ENCODE measurements at places on chromosomes 6 and 20. TPM values are rescaled to one million over a fixed set of nuclear protein-coding genes. Genes with fewer than 3 reads are reported as not detected.

ZNFX1 gene
- polyA plus RNA-seq = 8.5 TPM

MRPL14 gene
- 102 TPM for polyA plus RNA-seq

PGC gene
- not detected for polyA plus RNA-seq

XKR7 gene
- polyA plus RNA-seq = not detected

PPP1R3G gene
- polyA plus RNA-seq = 0.09 TPM

SYNDIG1 gene
- polyA plus RNA-seq = not detected

TAGAP gene
- polyA plus RNA-seq = not detected

KCNK17 gene
- not detected for polyA plus RNA-seq

OGFRL1 gene
- 3.7 TPM for polyA plus RNA-seq

HLA-DQB1 gene
- polyA plus RNA-seq = not detected

DNA sequence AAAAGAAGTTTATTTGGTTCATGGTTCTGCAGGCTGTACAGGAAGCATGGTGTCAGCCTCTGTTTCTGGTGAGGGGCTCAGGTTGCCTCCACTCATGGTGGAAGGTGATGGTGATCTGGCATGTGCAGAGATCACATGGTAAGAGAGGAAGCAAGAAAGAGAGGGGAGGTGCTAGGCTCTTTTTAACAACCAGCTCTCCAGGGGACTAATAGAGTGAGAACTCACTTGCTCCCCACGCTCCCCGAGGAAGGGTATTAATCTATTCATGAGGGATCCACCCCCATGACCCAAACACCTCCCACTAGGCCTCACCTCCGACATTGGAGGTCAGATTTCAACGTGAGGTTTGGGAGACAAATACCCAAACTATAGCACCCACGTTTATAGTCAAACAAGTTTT is 4.0 kb upstream of the GJB7 start:
- no peak overlapping the region for H3K27ac ChIP-seq
- DNase-seq = no peak
- H3K36me3 ChIP-seq = no peaks in the 10 kb centered on the region
- peaks cover 6% of the 10 kb centered on the region for H3K4me1 ChIP-seq

GRCh38 chr20:1382670-1383069 is 10.2 kb downstream of the FKBP1A start:
- DNase-seq = peak; percentile 17
- H3K27ac ChIP-seq = peak overlapping the region; percentile 30
- H3K36me3 ChIP-seq = peaks cover 2% of the 10 kb centered on the region
- no peaks in the 10 kb centered on the region for H3K27me3 ChIP-seq
- peaks cover 28% of the 10 kb centered on the region for H3K4me1 ChIP-seq

DNA sequence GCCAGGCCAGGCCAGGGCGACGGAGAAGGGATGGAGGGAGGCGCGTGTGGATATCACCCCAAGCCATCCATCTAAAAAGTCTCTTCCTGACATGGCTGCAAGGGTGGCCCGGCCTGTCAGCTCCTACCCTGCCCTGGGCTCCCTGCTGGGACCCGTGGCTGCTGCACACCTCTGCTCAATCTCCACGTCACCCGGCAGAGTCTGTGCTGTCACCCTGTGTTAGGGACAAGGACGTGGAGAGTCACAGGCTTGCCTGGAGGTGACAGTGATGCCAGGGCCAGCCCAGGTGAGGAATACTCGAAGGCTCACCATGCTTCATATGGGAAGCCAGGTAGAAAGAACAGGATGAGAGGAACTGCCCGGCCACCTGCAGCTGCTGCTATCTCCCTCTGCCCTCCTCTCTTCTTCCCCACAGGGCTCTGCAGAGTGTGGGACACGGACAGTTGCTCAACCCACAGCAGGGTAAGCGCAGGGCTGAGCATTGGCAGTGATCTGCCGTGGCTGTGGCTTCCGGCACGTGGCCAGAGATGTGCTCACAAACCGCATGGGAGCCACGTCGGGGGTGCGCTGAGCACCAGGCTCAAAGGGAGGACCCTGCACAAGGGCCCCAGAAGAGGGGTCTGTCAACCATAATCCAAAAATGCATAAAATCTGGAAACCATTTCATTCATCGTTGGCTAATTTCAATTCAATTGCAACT is 214.3 kb downstream of the DLL1 start:
- no peaks in the 10 kb centered on the region for H3K36me3 ChIP-seq
- no peak overlapping the region for H3K4me3 ChIP-seq
- no peak for DNase-seq
- no peak overlapping the region for H3K27ac ChIP-seq
- H3K4me1 ChIP-seq = no peaks in the 10 kb centered on the region

DNA sequence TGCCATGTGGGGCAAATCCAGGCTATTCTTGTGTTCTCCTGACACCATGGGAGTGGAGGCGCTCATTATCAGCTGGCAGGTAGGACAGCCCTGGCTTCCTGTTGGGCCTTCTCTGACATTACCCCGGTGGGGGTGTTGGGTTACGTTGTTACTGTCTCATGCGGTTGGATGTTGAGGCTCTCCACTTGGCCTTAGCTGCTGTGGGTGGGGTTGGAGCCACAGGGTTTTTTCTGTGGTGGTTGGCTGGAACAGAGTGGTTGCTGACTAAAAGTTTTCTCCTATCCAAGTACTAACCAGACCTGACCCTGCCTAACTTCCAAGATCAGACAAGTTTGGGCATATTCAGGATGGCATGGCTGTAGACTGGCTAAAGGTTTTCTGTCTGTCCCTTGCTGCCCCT is 20.2 kb downstream of the RIPK1 start:
- DNase-seq = peak; percentile 11
- H3K4me1 ChIP-seq = peaks cover 10% of the 10 kb centered on the region
- H3K27ac ChIP-seq = peak overlapping the region; percentile 97
- H3K27me3 ChIP-seq = no peaks in the 10 kb centered on the region
- no peak overlapping the region for H3K4me3 ChIP-seq
- peaks cover 29% of the 10 kb centered on the region for H3K36me3 ChIP-seq

- no peak overlapping the region for H3K4me3 ChIP-seq
- H3K36me3 ChIP-seq = no peaks in the 10 kb centered on the region
- H3K4me1 ChIP-seq = peaks cover 5% of the 10 kb centered on the region
- DNase-seq = no peak
- H3K27ac ChIP-seq = no peak overlapping the region
Observed at GRCh38 chr6:53584726-53585125, 39.8 kb upstream of the GCLC start.

- H3K27ac ChIP-seq = no peak overlapping the region
- no peaks in the 10 kb centered on the region for H3K27me3 ChIP-seq
- DNase-seq = no peak
- no peak overlapping the region for H3K4me3 ChIP-seq
Observed at GRCh38 chr6:169244684-169245383, 8.8 kb downstream of the THBS2 start.

- DNase-seq = no peak
- H3K4me3 ChIP-seq = no peak overlapping the region
- no peaks in the 10 kb centered on the region for H3K27me3 ChIP-seq
- no peaks in the 10 kb centered on the region for H3K36me3 ChIP-seq
Observed at GRCh38 chr20:14062786-14063185, 67.5 kb downstream of the MACROD2 start.

GRCh38 chr6:33958526-33959328 is 154.9 kb upstream of the MLN start:
- no peak overlapping the region for H3K27ac ChIP-seq
- no peak for DNase-seq
- no peaks in the 10 kb centered on the region for H3K36me3 ChIP-seq
- no peak overlapping the region for H3K4me3 ChIP-seq
- peaks cover 44% of the 10 kb centered on the region for H3K27me3 ChIP-seq
- no peaks in the 10 kb centered on the region for H3K4me1 ChIP-seq

DNA sequence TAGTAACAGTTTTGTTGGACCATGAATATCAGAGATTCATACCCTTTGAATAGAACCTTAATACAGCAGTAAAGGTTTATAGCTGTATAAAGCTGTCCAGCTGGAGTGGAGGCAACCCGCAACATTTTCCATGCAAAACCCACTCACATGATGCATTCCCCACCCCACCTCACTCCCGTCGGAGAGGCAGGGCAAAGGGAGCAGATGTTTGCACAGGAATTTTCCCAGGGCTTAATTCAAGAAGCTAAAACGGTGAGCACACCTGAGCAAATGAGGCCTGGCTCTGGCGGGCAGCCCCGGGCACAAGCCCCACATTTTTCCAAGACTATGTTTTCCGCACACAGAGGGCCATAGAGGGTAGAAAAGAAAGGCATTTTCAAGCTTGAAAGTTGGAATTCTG is 191.7 kb downstream of the FOXC1 start:
- H3K27me3 ChIP-seq = no peaks in the 10 kb centered on the region
- H3K27ac ChIP-seq = no peak overlapping the region
- no peak overlapping the region for H3K4me3 ChIP-seq
- H3K4me1 ChIP-seq = peaks cover 10% of the 10 kb centered on the region
- no peak for DNase-seq

- no peaks in the 10 kb centered on the region for H3K4me1 ChIP-seq
- H3K36me3 ChIP-seq = no peaks in the 10 kb centered on the region
- H3K27me3 ChIP-seq = no peaks in the 10 kb centered on the region
- no peak overlapping the region for H3K27ac ChIP-seq
Observed at GRCh38 chr20:20405623-20406022, 37.7 kb downstream of the INSM1 start.

DNA sequence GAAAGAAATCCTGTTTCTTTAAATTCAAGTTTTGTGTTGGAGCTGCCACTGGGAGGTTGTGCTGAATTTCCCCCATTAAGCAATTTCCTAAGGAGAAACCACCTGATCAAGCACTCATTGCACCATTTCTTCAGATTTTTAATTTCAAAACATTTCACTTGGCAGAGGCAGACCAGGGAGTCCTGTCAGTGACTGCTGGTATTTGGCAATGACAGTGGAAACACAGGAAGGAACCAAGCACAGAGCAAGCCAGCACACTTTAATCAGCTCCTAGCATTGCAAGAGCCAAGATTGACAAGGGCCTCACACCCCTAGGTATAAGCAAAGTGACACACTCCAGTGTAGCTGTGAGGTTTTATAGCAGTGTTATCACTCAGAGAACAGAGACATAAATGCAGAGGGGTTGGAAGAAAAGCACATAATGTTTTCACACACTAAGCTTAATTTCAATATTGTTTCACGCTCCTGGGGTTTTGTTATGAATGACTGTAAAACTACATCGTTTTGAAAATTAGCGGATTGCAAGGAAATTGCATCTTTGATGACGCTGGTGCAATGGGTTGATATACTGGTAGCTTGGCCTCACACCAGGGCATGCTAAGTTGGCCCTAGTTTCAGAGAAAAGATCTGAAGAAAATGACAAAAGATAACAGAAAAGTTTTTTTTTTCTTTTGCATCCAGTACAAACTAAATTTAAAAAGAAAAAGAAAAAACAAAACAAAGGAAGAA is 768.4 kb downstream of the TFAP2A start:
- H3K4me1 ChIP-seq = peaks cover 6% of the 10 kb centered on the region
- peak overlapping the region; percentile 60 for H3K27ac ChIP-seq
- H3K4me3 ChIP-seq = no peak overlapping the region
- H3K36me3 ChIP-seq = no peaks in the 10 kb centered on the region
- peak; percentile 38 for DNase-seq

DNA sequence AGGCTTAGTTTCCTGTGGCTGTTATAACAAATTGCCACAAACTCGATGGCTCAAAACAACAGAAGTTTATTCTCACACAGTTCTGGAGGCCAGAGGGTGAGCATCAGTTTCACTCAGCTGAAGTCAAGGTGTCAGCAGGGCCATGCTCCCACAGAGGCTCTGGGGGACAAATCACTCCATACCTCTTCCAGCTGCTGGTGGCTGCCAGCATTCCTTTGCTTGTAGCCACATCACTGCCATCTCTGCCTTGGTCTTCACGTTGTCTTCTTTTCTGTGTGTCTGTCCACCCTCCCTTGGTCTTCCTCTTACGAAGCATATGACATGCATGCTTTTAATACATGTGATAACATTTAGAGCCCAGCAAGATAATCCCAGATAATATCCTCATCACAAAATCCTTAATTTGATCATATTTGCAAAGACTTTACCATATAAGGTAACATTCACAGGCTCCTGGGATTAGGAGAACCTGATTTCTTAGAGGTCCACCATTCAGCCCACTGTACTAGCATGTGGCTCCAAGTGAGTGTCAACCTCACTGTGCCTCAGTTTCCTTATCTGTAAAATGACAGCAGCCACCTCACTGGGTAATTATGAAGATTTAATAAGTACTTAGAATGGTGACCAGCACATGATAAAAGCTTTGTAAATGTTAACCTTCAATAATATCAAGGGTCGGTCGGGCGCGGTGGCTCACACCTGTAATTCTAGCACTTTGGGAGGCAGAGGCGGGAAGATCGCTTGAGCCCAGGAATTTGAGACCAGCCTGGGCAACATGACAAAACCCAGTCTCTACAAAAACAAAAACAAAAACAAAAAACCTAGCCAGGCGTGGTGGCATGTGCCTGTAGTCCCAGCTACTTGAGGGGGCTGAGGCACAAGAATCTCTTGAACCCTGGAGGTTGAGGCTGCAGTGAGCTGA is 14.7 kb upstream of the PTGIS start:
- H3K27ac ChIP-seq = peak overlapping the region; percentile 24
- H3K4me3 ChIP-seq = no peak overlapping the region
- H3K4me1 ChIP-seq = peaks cover 43% of the 10 kb centered on the region
- no peak for DNase-seq
- no peaks in the 10 kb centered on the region for H3K36me3 ChIP-seq

GRCh38 chr6:85058806-85059205 is 294.4 kb upstream of the TBX18 start:
- H3K36me3 ChIP-seq = no peaks in the 10 kb centered on the region
- no peak overlapping the region for H3K27ac ChIP-seq
- no peak for DNase-seq

DNA sequence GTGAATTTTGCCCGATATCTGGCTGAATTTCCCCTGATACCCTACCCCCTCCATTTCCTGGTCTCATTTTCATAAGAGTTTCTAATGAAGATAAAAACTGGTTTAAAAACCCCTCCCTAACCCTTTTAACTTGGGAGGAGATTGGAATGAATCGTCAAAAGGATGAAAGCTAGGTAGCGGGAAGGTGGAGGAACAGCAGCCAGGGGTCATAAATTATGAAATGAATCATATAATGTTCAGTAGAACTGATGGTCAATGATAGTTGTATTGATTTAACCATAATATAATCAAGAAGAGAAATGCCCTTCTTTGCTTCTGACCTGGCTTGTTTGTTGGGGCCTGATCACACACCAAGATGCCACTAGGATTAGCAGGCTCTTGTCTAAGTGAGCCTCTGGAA is 38.5 kb upstream of the SGK1 start:
- H3K4me3 ChIP-seq = no peak overlapping the region
- no peaks in the 10 kb centered on the region for H3K36me3 ChIP-seq
- H3K27ac ChIP-seq = no peak overlapping the region
- H3K4me1 ChIP-seq = peaks cover 4% of the 10 kb centered on the region
- no peak for DNase-seq
- no peaks in the 10 kb centered on the region for H3K27me3 ChIP-seq

DNA sequence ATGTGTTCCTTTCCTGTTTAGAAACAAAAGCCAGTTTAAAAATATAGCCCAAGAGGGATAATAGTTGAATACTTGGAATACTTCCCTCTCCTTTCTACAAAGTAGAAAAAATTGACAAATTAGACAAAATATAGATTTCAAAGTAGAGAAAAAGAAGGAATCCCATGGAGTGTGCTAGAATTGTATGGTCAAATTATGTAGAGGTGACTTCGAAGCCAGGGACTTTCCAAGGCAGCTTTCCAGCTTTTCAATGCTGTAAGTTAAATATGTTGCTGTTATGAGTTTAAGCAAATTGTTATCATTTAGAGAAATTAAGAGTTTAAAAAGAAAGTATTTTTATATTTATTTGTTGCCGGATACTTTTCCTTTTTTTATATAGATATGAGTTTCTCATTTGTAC is 415.5 kb upstream of the OPRM1 start:
- H3K27ac ChIP-seq = no peak overlapping the region
- H3K4me3 ChIP-seq = no peak overlapping the region
- no peaks in the 10 kb centered on the region for H3K27me3 ChIP-seq
- no peak for DNase-seq
